Bronchial epithelial cell (primary cell): ENCODE measurements at places on chromosomes 7 and 10. TPM values are rescaled to one million over a fixed set of nuclear protein-coding genes. Genes with fewer than 3 reads are reported as not detected.

The MCM10 gene
- total RNA-seq: under 0.01 and 0.38 TPM in 2 replicates

The ADAMTS14 gene
- total RNA-seq: under 0.01 and 0.26 TPM in 2 replicates

The PLCE1 gene
- total RNA-seq: 0.26 and 1.0 TPM in 2 replicates

The C10orf105 gene
- not detected in 2 replicates for total RNA-seq

The C10orf95 gene
- total RNA-seq: 2.9 and 6.3 TPM in 2 replicates

The ZNF425 gene
- total RNA-seq: 3.7 TPM in 2 replicates

The RINT1 gene
- total RNA-seq: 9.0 and 9.5 TPM in 2 replicates

The RAB11FIP2 gene
- 8.3 and 12.6 TPM in 2 replicates for total RNA-seq

The SCD gene
- total RNA-seq: 199 and 298 TPM in 2 replicates

The TMEM176B gene
- not detected in 2 replicates for total RNA-seq

The FZD8 gene
- 5.2 and 6.8 TPM in 2 replicates for total RNA-seq

The ITPRID1 gene
- not detected in 2 replicates for total RNA-seq

The OR2F1 gene
- not detected in 2 replicates for total RNA-seq

The ZSWIM8 gene
- total RNA-seq: 27.1 and 43.1 TPM in 2 replicates

The CALML5 gene
- total RNA-seq: 0.79 and 4.4 TPM in 2 replicates

The TMEM229A gene
- not detected in 2 replicates for total RNA-seq

The GRM8 gene
- 0.13 TPM in 1 of 2 replicates, not detected in the other for total RNA-seq

The OR6V1 gene
- total RNA-seq: not detected in 2 replicates

The CLCN1 gene
- total RNA-seq: under 0.01 and 0.13 TPM in 2 replicates

The SHLD2 gene
- total RNA-seq: 19.2 and 28.7 TPM in 2 replicates

The PLAC9 gene
- total RNA-seq: 0.13 TPM in 1 of 2 replicates, not detected in the other

The ORC5 gene
- 19.1 and 25.0 TPM in 2 replicates for total RNA-seq

The FAM25C gene
- 9.3 TPM in 1 of 2 replicates, not detected in the other for total RNA-seq

The PPP1R17 gene
- total RNA-seq: not detected in 2 replicates
